Activated CD4-positive, alpha-beta T cell treated with anti-CD3 and anti-CD28 coated beads, Interleukin-2, amount 10 ng/mL, durations not matched to agents 24 days and 14 days (primary cell): ENCODE measurements at places on chromosomes 7 and 10. TPM values are rescaled to one million over a fixed set of nuclear protein-coding genes. Genes with fewer than 3 reads are reported as not detected.
A peak's percentile ranks its signal among the peaks of the same experiment; 100 is the strongest.

GRCh38 chr7:26393818-26394217 is 102.2 kb downstream of the SNX10 start:
- DNase-seq = no peak
- H3K4me3 ChIP-seq = no peak overlapping the region
- H3K4me1 ChIP-seq = peaks cover 5% of the 10 kb centered on the region
- H3K27me3 ChIP-seq = peaks cover 63% of the 10 kb centered on the region
- no peaks in the 10 kb centered on the region for H3K36me3 ChIP-seq

Gene CYP3A7
- total RNA-seq = not detected in 2 replicates

Gene KIF11
- 39.0 and 39.9 TPM in 2 replicates for total RNA-seq

GRCh38 chr10:34580643-34581042 is 234.5 kb downstream of the PARD3 start:
- H3K27ac ChIP-seq = no peak overlapping the region
- H3K4me1 ChIP-seq = no peaks in the 10 kb centered on the region
- no peak for DNase-seq
- no peaks in the 10 kb centered on the region for H3K36me3 ChIP-seq
- peaks cover 3% of the 10 kb centered on the region for H3K27me3 ChIP-seq

Gene SPRN
- total RNA-seq = not detected in 2 replicates

DNA sequence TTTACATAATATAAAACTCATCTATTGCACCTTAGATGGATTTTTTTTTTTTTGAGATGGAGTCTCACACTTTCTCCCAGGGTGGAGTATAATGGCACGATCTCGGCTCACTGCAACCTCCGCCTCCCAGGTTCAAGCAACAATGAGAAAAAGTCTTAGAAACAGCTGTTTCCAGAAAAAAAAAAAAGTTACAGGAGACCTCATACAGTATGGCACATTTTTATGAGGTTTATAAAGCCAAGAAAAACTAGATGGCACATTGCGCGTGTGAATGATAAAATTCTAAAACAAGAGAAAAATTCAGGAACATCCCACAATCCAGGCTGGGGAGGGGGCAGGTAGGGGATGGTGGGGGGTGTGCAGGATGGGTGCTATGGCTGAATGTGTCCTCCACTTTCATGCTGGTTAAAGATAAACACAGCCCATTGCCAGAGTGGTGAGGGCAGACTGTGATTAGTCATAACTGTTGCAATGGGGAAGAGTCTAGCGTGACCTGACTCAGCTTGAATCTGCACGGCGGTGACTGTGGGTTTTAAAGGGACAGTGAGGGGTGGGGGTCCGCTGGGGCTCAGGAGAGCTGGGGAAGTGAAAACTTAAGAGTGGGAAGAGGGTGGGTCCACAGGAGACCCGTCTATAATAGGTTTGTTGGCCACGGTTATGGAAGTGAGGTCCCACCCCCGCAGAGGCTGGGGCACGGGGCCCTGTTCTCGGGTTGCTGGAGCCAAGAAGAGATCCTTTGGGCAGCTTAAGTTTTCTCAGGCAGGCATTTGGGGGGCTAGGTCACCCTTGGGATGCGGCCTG is 11.9 kb upstream of the LRRC27 start:
- peak overlapping the region; percentile 67 for H3K27ac ChIP-seq
- H3K27me3 ChIP-seq = peaks cover 6% of the 10 kb centered on the region
- H3K4me1 ChIP-seq = peaks cover 22% of the 10 kb centered on the region
- DNase-seq = peak; percentile 71

GRCh38 chr10:71618598-71618997 is 101.0 kb downstream of the C10orf105 start:
- no peak overlapping the region for H3K4me3 ChIP-seq
- H3K27me3 ChIP-seq = peaks cover 6% of the 10 kb centered on the region
- no peak for DNase-seq

GRCh38 chr10:61047788-61048560 is 104.0 kb upstream of the RHOBTB1 start:
- DNase-seq = no peak
- no peaks in the 10 kb centered on the region for H3K36me3 ChIP-seq
- no peak overlapping the region for H3K27ac ChIP-seq
- H3K4me3 ChIP-seq = no peak overlapping the region
- no peaks in the 10 kb centered on the region for H3K27me3 ChIP-seq
